Calu3 (cell line): ENCODE measurements at places on chromosomes 6 and 20. TPM values are rescaled to one million over a fixed set of nuclear protein-coding genes. Genes with fewer than 3 reads are reported as not detected.

- no peak for DNase-seq
Observed at GRCh38 chr6:72699159-72699558, 77.3 kb downstream of the KCNQ5 start.

GRCh38 chr6:167856999-167857660, 30.4 kb downstream of the AFDN start:
- DNase-seq, result no peak

The HLA-DRB1 gene
- 111 and 141 TPM in 2 replicates for total RNA-seq

The APOBEC2 gene
- not detected in 2 replicates for total RNA-seq

GRCh38 chr6:139117734-139118133, 17.1 kb upstream of the HECA start:
- no peak for DNase-seq

The IPCEF1 gene
- total RNA-seq, result 0.29 and 0.52 TPM in 2 replicates

- DNase-seq, result peak; percentile 2
Observed at GRCh38 chr6:95648636-95649035, 71.3 kb downstream of the MANEA start.

DNA sequence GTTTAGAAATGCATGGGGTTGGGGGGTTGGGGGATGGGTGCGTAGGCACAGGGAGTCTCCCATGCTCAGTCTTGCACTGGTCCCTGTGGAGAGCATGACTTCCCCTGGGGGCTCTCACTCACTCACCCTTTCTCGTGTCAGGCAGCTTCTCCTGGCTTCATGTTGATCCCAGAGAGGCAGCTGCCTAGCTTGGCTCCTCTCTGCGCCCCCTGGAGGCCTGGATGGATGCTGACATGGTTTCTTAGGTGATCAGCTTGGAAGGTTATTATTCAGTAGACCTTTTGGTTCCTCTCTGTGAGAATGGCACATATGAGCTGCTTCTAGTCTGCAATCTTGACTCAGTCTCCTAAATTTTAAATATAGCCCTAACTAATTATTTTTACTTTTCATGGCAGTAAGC, 109.3 kb upstream of the FAM83B start:
- no peak for DNase-seq

The TP53TG5 gene
- total RNA-seq, result 0.52 and 0.88 TPM in 2 replicates

DNA sequence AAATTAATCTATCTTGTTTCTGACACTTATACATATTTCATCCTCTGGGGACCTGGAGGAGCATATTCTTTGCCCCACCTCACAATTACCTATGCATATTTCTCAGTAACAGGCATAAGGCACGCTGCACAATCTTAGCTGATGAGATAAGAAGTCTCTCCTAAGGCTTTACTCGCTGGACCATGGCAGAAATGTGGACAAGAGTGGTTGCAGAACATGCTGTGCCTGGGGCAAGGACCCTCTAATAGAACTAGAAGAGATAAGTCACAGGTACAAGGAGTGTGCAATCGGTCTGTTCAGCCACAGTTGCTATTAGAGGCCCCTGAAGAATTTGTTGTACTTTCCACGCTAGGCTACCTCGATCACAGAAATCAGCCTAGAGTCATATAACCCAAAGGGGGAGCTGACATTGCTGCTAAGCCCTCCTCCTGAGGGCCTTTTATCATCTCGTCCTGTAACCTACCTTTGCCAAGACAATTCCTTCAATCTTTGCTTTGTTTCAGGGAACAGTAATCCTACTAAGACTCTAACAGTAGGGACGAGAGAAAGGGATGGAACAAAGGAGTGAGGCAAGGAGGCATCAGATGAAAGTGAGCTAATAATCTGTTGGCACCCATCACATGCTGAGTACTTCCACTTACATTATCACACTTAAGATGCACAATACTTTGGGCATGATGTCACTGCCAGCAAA, 16.1 kb upstream of the DEFB129 start:
- no peak for DNase-seq

The PAK5 gene
- 0.07 TPM in 1 of 2 replicates, not detected in the other for total RNA-seq

The DOK5 gene
- total RNA-seq, result 0.17 and 2.0 TPM in 2 replicates

- DNase-seq, result peak; percentile 6
Observed at GRCh38 chr20:42836339-42836738, 353.4 kb downstream of the PTPRT start.

- no peak for DNase-seq
Observed at GRCh38 chr6:151566557-151566956, 72.7 kb downstream of the CCDC170 start.

GRCh38 chr6:56794421-56794820, 151.7 kb upstream of the DST start:
- no peak for DNase-seq

The LPIN3 gene
- 22.6 and 23.5 TPM in 2 replicates for total RNA-seq

DNA sequence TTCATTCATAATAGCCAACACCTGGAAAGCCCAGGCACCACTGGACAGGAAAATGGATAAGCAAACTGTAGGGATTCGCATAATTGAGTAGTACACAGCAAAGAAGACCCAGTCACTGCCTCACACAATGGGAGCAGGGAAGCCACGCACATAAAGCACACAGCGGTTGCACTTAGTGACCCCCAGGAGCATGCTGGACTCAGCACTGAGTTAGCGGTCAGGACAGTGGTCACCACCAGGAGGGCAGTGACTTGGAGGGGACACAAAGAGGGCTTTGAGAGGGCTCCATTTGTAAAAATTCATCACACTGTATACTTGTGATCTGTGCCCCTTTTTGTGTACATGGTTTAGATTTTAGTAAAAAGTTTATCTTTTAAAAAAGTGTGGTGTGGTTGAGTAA, 2.4 kb upstream of the BPIFB3 start:
- no peak for DNase-seq

DNA sequence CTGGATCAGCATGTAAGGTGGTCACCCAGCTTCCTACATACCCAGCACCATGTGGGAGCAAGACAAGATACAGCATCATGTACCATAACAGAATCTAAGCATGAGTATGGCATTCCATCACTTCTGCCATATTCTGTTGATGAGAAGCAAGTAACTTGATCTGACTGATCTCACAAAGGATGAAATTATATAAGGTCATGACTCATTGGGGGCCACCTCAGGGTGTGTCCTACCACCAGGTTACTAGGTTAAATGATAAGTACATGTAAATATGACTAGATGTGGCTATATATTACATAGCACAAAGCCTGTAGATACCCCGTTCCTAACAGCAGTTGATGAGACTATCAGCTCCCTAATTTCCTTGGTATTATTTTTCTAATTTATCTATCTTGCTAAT, 213.1 kb downstream of the DOK5 start:
- no peak for DNase-seq

- DNase-seq, result no peak
Observed at GRCh38 chr6:164692772-164693510, 616.5 kb downstream of the C6orf118 start.

DNA sequence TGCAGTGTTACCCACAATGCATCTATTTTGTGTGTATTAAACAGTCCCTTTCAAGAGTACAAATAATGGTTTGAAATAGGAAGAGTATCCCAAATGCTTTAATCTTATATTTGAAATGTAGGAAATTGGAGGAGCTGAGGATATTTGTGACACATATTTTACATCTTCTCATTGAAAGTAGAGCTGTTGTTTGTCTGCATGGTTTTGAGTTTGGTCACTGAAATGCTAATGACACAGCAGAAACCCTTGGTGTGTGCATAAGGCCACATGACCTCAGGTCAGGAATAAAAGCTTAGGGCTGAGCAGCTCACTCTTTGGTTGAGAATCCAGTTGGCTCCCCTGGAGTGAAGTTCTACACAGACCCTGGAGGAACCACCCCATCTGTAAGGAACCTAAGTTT, 49.8 kb downstream of the TPD52L1 start:
- no peak for DNase-seq

The ATRN gene
- total RNA-seq, result 23.9 and 28.3 TPM in 2 replicates

DNA sequence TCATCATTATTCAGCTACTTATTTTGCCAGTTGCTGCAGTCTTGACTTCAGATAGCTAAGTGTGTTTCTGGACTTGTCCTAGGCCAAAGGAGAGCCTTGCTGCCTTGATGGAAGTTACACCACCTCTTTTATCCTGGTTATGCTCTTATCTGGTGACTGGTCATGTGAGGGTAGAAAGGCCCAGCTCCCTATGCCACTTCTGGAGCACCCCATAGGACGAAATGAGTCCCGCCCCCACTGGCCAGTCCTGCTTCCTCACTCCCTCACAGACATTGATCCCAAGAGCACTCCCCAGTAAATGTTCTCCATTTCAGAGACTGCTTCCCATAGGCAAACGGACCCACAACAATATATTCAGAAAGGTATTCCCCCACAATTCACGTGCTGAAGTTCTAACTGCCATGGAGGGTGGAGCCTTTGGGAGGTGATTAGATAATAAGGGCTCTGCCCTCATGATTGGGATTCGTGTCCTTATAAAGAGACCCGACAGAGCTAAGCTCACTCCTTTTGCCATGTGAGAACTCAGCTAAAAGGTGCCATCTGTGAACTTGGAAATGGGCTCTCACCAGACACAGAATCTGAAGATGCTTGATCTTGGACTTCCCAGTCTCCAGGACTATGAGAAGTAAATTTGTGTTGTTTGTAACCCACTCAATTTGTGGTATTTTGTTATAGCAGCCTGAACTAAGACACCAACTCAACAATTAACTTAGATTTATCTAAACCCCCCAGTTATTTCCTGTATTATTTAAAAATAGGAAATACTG, 21.5 kb upstream of the ELOVL2 start:
- DNase-seq, result no peak

DNA sequence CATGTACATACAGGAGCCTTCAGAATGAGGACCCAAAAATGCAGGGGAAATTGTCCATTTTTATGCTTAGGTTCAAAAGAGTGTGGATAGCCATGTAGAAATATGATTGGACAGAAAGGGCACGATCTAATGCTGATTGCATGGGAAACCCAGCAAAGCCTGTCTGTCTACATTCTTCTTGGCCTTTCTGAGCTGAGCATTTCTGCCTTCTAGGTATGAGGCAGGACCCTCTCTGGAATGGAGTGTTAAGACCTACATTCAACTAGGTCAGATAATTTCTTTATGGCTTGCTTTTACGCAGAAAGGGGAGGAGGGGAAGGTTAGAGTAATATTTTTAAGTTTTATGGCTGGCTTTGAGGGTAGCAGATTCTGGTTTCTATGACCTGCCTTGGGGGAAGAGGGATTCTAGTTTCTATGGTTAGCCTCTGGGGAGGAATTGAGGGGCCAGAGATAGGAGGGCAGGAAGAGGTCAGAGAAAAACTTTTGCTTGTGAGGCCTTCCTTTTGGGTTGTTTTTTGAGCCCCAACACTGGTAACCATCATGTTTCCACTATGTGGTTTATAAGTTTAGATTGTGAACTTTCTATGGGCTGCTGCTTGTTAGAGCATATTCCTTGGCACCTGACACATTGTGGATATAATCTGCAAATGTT, 63.5 kb downstream of the LYRM2 start:
- DNase-seq, result peak; percentile 11

The ROS1 gene
- 5.1 and 8.1 TPM in 2 replicates for total RNA-seq

DNA sequence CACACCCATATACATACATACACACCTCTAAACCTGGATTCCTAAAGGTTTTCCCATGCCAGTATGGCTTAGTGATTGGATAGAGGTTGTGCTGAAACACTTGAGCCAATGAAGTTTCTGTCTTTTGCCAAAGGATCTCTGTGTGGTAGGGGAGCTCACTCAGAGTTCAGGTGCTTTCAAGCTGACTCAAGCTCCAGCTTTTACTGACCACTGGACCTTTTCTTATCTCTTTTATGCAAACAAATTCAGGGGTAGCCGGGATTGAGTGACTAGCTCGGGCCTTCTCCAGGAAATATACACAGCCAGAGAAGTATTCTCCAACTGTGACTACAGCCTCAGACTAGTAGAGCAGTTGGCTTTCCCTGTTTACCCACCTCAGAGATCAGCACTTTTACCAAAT, 21.5 kb upstream of the DSE start:
- no peak for DNase-seq

DNA sequence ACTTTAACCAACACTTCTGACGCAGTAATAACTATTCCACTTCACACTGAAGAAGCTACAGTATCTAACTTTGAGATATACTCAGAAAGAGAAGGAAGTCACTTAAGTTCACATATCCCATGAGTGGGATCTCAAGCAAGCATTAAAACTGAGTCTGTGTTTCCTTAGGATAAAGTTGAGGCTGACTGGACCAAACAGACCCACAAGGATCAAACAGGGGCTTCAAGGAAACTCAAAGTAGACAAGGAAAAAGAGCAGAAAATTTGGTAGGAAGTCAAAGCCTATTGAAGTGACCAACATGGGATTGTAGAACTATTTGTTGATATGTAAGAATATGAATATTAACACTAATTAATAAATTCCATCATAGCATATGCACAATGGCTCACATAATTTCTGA, 294.9 kb downstream of the ADGB start:
- no peak for DNase-seq

DNA sequence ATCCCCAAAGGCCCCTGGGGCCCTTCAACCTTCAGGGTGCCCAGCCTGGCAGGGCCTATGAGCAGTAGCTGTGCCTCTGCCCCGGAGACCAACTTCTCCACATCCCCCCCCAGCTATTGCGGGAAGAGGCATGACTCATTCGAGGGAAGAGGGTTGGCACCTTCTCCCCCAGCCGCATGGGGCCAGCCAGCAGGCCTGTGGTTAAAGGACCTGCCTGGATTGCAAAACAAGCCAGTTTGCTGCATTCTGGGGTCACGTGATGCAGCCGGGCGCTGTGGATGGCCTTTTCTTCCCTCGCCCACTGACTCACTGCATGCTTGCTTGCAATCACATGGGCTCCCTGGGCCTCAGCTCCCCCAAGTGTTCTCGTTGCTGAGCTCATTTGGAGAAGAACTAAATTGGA, 182.5 kb downstream of the MAFB start:
- peak; percentile 94 for DNase-seq

GRCh38 chr6:2819115-2819514, 22.5 kb downstream of the SERPINB1 start:
- no peak for DNase-seq

DNA sequence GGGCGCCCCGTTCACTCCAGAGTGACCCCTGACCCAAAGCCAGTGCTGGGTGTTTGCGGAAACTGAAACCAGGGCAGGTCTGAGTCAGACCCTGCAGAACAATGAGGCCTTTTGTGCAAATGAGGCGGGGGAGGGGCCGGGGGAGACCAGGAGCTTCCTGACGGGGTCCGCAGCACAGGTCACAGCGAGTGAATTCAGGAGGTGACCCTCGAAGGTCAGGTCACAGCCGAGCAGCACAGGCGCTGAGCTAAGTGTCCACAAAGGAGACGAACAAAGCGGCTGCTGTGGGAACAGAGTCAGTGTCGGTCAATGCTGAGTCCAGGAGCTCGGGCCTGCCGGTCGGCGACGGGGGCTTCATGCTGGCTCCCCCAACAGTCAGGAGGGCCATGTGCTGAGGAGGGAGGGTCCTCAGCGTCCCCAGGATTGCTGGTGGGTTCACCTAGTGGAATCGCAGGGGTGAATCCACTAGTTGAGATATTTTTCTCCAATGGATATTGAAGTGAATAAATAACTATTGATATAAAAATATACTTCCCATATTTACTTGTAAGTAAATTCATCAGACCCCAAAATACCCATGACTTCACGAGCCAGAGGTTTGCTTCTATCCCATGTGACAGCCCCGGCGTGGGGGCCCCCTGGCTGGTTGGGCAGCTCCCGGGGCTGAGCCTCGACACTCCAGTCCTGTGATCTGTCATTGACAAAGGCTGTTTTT, 188.4 kb upstream of the SULF2 start:
- DNase-seq, result peak; percentile 95

The FRK gene
- total RNA-seq, result 21.1 and 21.2 TPM in 2 replicates

- DNase-seq, result no peak
Observed at GRCh38 chr20:25692499-25692898, 4.2 kb downstream of the ZNF337 start.

The HSPA1B gene
- 687 and 705 TPM in 2 replicates for total RNA-seq
